ENCODE measurements at places on chromosomes 7 and 10.

- DNase-seq, result no peak
Observed at GRCh38 chr7:100865938-100866728, 1.1 kb upstream of the TRIP6 start.

- DNase-seq, result no peak
Observed at GRCh38 chr10:10886861-10887531, 130.7 kb upstream of the CELF2 start.

DNA sequence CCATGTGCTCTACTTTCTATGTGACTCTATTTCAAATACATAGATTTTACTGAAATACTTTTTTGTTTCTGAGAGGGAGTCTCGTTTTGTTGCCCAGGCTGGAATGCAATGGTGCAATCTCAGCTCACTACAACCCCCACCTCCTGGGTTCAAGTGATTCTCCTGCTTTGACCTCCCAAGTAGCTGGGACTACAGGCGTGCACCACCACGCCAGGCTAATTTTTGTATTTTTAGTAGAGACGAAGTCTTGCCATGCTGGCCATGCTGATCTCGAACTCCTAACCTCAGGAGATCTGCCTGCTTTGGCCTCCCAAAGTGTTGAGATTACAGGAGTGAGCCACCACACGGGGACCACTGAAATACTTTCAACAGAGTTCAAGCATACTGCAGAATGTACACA lies 3.5 kb downstream of the IDI1 start:
- no peak for DNase-seq

DNA sequence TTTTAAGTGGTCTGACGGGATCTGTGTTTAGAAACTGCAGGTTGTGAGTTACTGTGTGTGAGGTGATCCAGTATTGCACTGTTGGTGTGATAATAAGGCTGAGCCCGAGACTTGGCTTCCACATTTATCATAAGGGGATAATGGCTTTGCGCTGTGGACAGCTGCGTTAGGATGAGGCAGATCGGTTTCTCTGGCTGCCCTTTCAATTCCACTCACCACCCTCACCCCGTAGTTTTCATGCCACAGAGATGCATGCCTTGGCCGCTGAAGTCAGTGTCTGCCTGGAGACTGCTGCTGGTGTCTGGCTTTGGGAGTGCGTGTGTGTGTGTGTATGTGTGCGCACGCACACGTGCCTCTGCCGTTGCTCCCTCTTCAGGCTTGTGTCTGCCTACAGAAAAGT lies 273.0 kb downstream of the CCDC3 start:
- DNase-seq, result no peak

DNA sequence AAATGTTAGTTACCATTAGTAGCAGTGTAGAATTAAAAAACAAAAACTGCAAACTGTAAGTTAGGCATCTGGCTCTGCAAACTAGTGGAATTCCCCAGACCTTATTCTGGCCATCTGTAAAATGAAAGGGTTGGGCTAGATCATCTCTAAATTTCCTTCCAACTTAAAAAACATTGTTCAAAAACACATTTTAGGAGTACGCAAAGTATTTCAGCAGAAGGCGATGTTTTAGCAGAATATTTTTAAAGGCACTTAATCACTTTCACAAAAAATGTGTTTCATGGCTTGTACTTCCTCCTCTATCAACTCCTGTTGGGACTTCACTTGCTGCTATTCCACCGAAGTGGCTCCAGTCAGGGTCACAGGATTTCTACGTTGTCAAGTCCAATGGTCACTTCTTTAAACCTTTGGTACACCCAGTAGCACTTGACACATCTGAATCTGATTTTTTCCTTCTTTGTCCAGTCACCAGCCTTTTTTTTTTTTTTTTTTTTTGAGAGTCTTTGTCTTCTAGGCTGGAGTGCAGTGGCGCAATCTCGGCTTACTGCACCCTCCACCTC lies 169.0 kb downstream of the AHR start:
- no peak for DNase-seq

- no peak for DNase-seq
Observed at GRCh38 chr10:33025039-33025438, 67.0 kb upstream of the ITGB1 start.

DNA sequence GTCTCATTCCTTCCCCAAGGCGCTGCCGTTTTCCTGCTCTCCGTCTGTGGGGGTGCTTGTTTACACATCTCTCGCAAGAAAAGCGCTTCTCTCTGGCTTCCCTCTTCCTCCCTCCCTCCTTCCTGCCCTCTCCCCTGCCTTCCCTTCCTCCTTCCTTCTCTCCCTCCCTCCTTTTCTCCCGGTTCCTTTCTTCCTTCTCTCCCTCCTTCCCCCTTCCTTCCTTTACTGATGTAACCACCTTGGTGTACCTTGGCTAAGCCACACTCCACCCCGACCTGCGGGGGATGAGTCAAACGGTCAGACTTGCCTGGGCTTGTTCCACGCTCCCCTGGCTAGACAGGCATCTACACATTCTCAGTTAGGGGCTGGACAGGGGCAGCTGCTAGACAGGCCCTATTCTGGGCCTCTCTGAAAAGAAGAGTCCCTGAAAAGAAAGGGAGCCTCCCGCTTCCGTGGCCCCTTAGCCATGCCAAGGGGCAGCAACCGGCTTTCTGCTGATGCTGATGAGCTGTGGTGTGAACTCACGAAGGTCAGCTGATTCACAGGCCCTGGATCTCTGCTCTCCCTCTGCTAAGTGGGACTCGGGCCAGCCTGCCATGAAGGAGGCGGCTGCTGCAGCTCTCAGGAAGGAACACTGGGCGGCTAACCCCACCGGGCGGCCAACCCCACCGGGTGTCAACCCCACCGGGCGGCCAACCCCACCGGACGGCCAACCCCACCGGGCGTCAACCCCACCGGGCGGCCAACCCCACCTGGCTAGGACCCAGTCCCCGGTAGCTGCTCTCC lies 216.8 kb downstream of the TCERG1L start:
- no peak for DNase-seq

DNA sequence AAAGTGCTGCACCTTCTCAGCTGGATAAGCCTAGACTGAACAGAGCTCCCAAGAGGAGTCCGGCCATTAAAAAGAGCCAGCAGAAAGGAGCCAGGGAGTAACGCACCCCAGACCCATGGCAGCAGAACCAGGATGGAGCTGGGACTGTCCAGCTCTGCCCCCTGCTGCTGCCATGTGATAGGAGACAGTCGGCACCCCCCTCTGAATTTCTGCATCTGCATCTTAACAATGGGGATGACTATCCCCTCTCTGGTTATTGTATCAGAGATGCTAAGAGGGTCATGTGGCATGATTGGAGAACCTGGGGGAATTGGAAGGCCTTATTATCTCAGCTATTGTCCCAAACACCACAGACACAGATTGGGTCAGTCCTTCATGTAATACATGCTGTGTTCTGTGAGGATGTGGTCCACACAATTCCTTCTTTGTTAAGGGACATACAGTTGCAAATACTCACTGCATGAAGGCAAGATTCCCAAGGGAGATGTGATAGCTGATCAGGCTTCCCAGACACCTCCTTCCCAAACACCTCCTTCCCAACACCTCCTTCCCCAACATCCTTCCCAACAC lies 29.3 kb downstream of the PLEKHS1 start:
- no peak for DNase-seq

- no peak for DNase-seq
Observed at GRCh38 chr10:5404208-5405041, at the start of gene TUBAL3. Gene TUBAL3, minus strand, starts transcription at chr10:5404828. Its CDS starts 36 bp downstream, at chr10:5404792.

GRCh38 chr7:6442114-6442513 lies 5.6 kb downstream of the DAGLB start:
- DNase-seq, result no peak
